ENCODE measurements at places on chromosomes 11 and 22.

GRCh38 chr11:86687185-86687778 lies 14.9 kb upstream of the ME3 start:
- no peak for DNase-seq

GRCh38 chr11:133679896-133680295 lies 147.6 kb upstream of the OPCML start:
- DNase-seq: no peak

DNA sequence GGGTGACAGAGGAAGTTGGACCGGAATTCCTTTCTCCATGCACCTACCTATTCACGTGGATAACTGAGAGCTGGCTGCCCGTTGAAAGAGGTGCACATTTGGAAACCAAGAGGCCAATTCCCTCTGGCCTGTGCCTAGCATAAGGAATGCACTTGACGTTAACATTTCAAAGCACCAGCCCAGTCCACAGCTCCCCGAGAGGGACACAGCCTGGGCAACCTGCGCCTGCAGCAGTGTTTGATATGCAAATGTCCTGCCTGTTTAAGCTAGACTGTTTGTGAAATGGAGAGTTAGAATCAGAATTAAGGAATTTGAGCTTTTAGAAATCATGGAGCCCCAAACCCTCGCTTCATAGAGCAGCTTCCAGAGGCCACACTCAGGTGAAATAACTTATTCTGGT lies 126.1 kb downstream of the DSCAML1 start:
- DNase-seq: no peak

DNA sequence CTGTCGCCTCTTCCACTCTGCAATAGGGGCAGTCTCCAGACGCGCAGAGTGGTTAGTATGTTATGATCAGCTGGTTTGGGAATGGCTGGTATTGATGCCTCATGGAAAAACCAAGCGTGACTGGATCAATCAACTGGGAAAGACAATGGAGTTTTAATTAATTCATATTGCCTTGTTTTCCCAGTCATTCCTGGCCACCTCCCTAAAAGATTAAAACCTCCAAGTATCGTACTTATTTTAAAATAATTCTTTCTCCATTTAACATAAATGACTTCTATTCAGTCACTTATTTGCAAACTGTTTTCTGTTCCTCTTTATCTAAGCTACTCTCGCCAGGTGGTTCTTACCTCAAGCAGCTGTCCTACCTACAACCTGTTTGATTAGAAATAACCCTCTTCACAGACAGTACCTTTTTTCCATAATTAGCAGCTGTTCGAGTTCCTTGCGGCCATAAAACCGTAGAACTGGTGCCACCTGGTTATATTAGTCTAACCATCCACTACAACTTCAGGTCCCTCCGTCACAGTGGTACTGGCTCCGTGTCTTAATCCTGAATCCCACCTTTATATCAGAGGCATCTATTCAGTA lies 898 bp downstream of the ZNF215 start:
- no peak for DNase-seq

DNA sequence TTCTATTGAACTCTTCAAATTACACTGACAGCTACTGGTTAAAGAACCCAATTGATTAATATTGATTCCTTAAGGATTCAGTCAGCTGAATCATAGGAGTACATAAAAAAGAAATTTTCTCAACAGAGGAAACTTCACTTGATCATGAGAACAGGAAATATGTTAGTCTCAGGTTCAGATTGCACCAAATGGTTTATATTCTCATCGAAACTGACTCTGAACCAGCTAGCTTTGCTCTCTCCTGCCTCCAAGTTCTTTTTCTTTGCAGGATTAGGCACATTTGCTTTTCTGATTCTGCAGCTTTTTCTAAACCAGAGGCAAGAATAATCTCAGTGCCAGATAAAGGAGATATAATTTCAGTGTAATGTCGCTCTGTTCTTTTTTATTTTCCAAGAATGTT lies 33.2 kb upstream of the CTSC start:
- no peak for DNase-seq

- no peak for DNase-seq
Observed at GRCh38 chr11:134480136-134480712, 68.2 kb upstream of the B3GAT1 start.

- no peak for DNase-seq
Observed at GRCh38 chr11:67269401-67270255, 3.4 kb downstream of the GRK2 start.

DNA sequence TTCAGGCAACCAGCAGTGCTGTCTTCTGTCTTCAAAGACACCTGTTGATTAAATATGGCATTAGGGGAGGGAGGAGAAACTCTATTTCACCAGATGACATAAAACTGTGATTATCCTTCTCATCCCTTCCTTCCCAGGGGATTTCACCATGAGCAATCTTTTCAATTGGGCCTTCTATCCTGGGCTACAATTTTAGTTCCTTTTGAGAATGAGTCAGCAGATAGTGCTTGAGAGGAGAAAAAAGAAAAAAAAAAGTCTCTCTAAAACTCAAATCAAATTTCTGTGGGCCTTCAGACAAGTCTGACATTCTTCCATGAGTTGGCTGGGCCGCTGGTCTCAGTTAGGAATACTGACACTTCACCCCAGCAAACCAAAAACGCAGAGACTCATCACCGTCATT lies 7.2 kb downstream of the FLI1 start:
- DNase-seq: no peak

GRCh38 chr11:1342946-1343345 lies 33.5 kb upstream of the TOLLIP start:
- DNase-seq: no peak
